ENCODE measurements at places on chromosomes 2 and 18.

DNA sequence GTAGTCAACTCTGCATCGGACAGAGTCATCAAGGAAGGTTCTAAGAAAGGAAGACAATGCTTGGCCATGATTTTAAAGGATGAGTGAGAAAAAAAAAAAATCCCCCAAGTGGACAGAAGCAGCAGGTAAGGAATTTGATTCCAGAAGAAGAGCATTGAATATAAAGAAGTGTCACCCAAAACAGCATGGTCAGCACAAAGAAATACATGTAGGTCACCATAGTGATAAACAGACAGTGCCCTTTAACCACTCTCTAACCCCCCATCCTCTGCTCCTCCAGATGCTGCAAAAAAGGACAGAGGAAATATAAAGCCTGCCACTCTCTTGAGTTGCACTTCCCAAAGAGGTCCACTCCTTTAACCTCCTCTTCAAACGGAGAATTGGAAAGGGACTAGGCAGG is 23.4 kb downstream of the FEZ2 start:
- no peak for DNase-seq

- DNase-seq, result no peak
Observed at GRCh38 chr2:188850786-188851185, 123.4 kb upstream of the COL3A1 start.

DNA sequence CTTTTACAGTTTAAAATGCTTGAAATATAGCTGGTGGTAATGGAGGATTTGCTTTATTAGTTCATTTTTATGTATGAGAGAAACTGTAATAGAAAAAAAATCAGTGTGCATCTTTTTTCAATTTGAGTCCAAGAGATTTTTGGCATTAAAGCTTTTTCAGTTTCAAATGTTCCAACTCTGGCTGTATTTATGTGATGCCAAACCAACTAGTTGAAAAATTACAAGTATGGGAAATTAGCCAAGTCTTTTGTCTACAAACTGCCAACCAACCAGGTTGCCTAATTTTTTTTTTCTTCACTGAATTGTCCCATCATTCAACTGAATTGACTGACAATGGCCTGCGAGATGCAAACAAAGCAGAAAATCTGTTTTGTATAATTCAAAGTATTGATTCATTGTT is 95.7 kb downstream of the ICOS start:
- DNase-seq, result no peak

GRCh38 chr2:226649871-226650660 is 149.6 kb downstream of the IRS1 start:
- peak; percentile 86 for DNase-seq

GRCh38 chr2:153195342-153195741 is 283.2 kb downstream of the RPRM start:
- DNase-seq, result no peak

- DNase-seq, result peak; percentile 70
Observed at GRCh38 chr18:11994336-11994702, 13.0 kb downstream of the IMPA2 start.

DNA sequence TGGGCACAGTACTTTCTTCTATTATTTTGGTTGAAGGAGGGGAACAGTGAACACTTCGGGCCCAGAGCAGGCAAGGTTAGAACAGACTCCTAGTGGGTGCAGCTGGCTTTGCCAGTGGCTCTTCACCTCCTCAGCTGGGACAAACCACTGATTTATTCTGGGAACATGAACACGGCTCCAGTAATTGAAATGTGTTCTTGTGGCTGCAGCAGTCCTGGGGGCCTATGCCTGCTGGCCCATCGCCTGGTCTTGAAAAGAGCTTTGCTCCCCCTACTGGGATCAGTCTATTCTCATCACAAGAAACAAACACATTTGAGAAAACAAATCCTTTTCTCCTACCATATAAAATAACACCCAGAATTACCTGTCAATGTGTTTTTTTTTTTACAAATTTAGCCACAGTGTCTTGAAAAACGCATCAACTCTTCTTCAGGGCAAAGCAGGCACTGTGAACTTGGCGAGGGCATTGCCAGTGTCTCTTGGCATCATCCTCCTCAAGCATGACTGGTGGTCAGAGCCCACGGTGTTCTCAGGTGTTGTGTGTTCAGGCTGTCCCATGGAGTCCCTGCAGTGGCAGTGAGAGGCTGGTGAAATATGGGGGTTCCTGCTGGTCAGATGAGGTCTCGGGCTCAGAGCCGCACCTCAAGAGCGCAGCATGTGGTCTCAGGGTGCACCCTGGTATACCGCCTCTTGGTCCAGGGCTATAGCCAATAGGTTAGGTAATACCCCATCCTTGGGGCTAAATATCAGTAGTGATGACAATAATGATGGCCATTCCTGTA is 51.3 kb downstream of the RNF144A start:
- no peak for DNase-seq

DNA sequence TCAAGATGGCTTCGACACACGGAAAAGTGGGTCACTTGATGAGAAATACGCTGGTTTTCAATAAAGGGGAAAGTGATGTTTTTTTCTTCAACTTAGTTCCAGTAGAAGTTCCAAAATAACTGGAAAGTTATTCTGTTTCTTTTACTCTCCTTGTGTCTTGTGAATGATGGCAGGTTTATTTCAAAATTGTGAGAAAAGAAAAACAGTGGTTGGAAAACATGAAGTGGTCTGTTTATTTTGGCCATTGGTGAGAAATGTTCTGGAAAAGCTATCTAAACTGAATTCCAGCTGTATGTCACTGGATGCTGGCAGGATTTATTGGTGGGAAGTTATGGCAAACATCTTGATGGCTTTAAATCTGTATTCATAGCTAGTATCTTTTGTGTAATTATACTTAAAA is 484.1 kb downstream of the DCC start:
- DNase-seq, result no peak

GRCh38 chr2:152541712-152542111 is 175.5 kb downstream of the PRPF40A start:
- DNase-seq, result no peak

- DNase-seq, result no peak
Observed at GRCh38 chr18:42530276-42530675, 575.2 kb downstream of the PIK3C3 start.

DNA sequence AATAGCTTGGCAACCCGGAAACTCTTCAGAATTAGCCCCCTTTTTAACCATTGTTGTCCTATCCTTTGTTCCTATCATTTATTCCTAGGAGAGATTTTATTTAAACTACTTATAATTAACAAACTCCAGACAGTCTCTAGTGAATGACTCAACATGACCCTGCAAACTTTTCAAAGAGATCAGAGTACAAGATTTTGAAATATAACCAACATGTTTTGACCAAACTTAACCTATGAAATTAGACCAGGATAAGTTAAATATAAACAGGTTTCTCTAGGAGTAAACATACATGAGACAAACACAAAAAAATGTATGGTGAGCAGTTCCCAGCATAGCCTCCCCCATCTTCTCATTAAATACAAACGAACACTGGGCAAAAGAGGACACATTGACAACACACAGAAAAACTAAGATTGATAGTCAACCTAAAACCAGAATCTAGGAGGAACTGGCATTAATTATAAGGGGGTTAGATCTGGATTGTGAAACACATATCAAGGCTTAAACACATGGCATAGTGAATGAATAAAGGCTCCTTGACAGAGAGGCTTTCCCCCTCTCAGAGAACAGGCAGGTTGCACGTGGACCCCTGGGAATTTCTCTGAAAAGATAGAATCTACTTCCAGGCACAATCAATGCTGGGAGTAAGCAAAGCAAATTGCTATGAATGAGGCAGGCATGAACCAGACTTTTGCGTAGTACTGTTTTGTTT is 284.1 kb downstream of the IRS1 start:
- DNase-seq, result peak; percentile 18
